ENCODE measurements at places on chromosomes 4 and X. TPM values are rescaled to one million over a fixed set of nuclear protein-coding genes. Genes with fewer than 3 reads are reported as not detected.

DNA sequence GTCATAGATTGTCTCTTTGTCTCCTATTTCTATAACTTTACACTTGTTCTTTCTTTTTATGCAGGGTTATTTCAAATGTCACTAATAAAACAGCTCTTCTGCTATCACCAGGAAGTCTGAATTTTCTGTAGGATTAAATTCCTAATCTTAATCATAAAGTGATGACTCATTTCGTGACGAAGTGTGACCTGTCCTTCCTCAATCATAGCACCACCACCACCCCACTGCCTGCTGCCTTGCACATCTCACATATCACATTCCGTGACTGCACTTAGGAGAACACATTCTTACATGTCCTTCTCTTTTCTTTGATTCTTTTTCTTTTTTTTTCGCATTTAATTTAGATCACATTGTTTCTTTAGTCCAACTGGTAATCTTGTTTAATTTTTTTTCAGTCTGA, 57.7 kb upstream of the UGT2B7 start:
- ATAC-seq, result no peak

- ATAC-seq, result no peak
Observed at GRCh38 chr4:121233982-121234381, 69.9 kb upstream of the TNIP3 start.

GRCh38 chr4:24252121-24252520, 332.2 kb downstream of the DHX15 start:
- ATAC-seq, result no peak

The SHROOM2 gene
- total RNA-seq, result 0.67 TPM

GRCh38 chr4:123588631-123589241, 192.1 kb downstream of the SPRY1 start:
- peak; percentile 81 for ATAC-seq

GRCh38 chr4:67332627-67333026, 212.7 kb downstream of the CENPC start:
- ATAC-seq, result no peak

DNA sequence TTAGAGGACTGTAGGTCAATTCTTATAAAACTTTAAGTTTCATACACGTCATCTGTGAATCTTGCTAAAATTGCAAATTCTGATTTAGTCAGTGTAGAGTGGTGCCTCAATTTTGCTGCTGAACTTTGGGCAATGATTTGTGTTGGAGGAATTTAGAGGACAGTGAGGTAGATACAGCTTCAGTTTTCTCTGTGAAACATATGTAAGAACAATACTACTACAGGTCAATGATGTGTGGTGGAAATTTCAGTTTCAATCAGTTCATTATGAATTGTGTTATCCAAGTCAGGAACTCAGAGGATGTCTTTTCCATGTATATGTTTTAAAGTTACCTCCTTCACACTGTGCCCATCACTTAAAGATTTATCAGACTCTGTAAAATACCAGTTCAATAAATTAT, 1597.8 kb upstream of the PCDH10 start:
- ATAC-seq, result no peak

- ATAC-seq, result no peak
Observed at GRCh38 chrX:31091819-31092218, 20.0 kb upstream of the FTHL17 start.

The SSX4 gene
- total RNA-seq, result 0.27 TPM

DNA sequence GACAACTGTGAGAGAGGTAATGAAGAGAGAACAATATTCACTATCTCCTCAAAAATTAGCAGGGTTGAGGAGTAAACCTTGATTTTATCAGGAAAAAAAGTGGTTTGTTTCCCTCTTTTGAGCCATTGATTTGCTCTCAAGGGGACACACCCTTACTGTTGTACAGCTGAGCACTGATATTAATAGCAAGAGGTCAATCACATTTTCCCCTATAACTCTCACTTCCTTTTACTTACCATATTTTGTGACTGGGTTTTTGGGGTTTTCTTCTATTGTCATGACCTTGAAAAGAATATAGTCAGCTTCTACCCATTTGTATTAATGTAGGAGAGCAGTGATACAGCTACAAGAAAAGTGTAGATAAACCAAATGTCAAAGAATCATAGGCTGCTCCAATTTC, 70.2 kb upstream of the LONRF3 start:
- ATAC-seq, result no peak

The TREX2 gene
- total RNA-seq, result 1.1 TPM

- ATAC-seq, result peak; percentile 10
Observed at GRCh38 chr4:2812612-2813354, 19.9 kb downstream of the SH3BP2 start.

The PABPC1L2B gene
- not detected for total RNA-seq

The GPRASP3 gene
- total RNA-seq, result 5.9 TPM

The PITX2 gene
- total RNA-seq, result 31.3 TPM

DNA sequence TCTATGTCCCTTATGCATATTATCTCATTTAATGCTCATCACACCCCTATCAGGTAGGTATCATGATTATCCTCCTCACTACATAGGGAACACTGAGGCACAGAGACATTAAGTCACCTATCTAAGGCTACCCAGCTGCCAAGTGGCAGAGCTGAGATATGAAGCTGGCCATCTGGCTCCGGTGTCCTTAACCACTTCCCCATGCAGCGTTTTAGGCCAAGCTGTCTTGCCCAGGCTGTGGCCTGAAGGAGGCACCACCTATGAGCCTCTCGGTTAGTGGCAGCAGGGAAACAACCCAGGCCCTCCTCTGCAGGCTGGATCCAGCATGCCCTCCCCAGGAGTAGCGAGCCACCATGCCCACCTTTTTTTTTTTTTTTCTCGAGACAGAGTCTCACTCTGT, 16.3 kb downstream of the PJA1 start:
- no peak for ATAC-seq

The STAG2 gene
- 79.2 TPM for total RNA-seq

The TMPRSS11E gene
- total RNA-seq, result 13.0 TPM

The EXOC1L gene
- not detected for total RNA-seq

Data from gastroesophageal sphincter (tissue), 4 donors.